SHP77 treated with DMSO at 0.1 percent for 48 hours (cell line): ENCODE measurements at places on chromosomes 6 and 20.
A peak's percentile ranks its signal among the peaks of the same experiment; 100 is the strongest.

GRCh38 chr6:683742-684440 lies 9.0 kb downstream of the EXOC2 start:
- peak; percentile 96 for DNase-seq

GRCh38 chr20:12750221-12750620 lies 258.6 kb upstream of the SPTLC3 start:
- no peak for DNase-seq

DNA sequence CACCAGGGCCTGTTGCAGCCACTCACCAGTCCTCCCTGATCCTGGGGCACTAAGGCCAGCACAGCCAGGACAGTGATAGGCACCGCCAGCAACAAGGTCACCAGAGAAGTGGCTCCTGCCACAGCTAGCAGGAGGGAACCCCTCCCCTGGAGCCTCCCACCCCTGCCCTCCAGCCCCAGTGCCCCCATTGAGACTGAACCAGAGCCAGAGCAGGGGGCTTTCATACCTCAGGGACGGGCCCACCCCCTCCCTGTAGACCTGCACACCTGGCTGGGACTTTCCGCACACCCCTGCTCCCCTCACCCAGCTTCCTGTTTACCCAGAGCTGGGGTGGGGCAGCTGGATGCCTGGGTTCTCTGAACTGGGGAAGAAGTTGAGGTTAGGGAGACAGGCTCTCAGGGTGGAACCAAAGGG lies at the start of gene LTB:
Gene LTB, minus strand, starts transcription at position 195 of the 414 bp plus-strand sequence. Its CDS starts 7 bp downstream, at position 188.
- DNase-seq, result no peak

DNA sequence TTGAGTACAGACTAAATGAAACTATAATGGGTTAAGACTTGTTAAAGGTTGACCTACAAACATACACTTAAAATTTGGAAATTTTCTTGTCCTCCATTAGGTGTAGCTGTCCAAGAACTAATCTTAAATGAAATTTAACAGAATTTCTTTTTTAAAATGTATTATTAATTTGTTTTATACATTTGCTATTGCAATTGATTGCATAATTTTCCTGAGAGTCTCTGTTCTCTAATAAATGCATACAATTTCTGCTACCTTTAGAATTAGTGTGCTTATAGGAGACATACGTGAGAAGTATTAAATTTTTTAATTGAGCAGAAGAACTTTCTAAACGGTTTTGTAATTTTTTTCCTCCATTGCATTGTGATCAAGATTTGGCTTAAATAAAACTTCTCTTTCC lies 1.5 kb downstream of the FAM135A start:
- no peak for DNase-seq

DNA sequence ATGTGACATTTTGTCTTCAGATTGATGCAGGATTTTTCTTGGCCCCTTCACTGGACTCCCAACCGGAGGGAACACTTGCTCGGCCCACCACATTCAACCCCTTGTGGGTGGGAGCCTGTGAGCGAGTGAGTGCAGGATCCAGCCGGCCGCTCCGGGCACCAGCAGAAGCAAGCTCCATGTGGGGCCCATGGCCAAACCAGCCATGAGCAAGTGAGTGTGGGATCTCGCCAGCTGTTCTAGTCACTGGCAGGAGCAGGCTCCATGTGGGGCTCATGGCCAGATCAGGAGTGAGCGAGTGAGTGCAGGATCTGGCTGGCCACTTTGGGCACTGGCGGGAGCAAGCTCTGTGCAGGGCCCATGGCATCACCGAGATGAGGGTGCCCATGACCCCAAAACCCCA lies 42.6 kb downstream of the OSTM1 start:
- no peak for DNase-seq

- DNase-seq, result no peak
Measured at GRCh38 chr20:33348136-33348937, 53.0 kb downstream of the CDK5RAP1 start.

- DNase-seq, result no peak
Measured at GRCh38 chr6:106192824-106193223, 106.7 kb downstream of the PRDM1 start.

GRCh38 chr6:7260291-7261031 lies 52.5 kb downstream of the SSR1 start:
- DNase-seq, result no peak

DNA sequence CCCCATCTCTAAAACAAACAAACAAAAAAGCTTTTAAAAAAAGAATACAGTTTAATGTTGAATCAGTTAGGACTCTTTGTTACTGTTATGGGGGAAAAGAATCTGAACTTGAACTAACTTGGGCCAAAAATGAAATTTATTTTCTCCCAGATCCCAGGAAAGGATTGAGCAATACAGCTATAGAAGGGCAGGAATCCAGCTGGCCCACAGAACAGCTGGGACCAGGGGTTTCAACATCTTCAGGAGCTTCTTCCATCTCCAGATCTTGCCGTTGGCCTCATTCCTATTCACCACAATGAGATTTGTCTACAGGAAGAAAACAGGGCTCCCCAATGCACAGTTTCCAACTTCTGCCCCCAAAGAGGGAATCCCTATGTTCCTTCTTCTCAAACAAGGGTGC lies 43.2 kb upstream of the AKAP12 start:
- DNase-seq, result no peak

- DNase-seq, result no peak
Measured at GRCh38 chr20:53660078-53660909, 66.7 kb upstream of the ZNF217 start.

GRCh38 chr6:121592261-121592935 lies 157.0 kb downstream of the GJA1 start:
- DNase-seq, result no peak

GRCh38 chr6:16533721-16534136 lies 227.5 kb downstream of the ATXN1 start:
- DNase-seq, result no peak

- DNase-seq, result peak; percentile 57
Measured at GRCh38 chr20:31569163-31570020, 35.7 kb upstream of the ID1 start.

GRCh38 chr20:59393142-59393541 lies 92.7 kb downstream of the EDN3 start:
- no peak for DNase-seq

- DNase-seq, result no peak
Measured at GRCh38 chr6:17417817-17418216, 24.4 kb downstream of the CAP2 start.

DNA sequence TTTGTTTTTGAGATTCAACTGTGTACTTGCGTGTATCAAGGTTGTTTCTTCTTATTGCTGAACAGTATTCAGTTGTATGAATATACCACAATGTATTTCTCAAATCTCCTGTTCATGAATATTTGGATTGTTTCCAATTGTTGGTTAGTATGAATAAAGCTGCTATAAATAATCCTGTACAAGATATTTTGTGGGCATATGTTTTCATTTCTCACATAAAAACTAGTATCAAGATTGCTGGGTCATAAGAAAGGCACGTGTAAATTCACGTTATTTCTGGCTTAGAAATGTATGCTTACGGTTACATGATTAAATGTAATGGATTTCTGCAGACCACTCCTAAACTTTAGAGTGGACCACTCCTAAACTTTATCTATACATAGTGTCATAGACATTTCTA lies 96.6 kb downstream of the BTBD3 start:
- DNase-seq, result no peak

DNA sequence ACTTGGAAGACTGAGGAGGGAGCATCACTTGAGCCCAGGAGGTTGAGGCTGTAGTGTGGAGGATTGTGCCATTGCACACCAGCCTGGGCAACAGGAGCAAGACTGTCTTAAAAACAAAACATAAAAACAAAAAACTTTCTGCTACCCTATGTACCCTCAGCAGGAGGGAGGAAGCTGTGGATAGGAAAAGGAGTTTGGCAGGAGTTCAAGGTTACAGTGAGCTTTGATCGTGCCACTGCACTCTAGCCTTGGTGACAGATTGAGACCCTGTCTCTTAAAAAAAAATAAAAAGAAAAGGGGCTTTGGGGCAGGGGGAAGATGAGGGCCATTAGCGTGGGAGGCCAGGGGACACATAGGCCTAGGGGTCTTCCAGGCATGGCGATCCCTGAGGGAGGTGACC lies 135.7 kb downstream of the DHX35 start:
- no peak for DNase-seq

DNA sequence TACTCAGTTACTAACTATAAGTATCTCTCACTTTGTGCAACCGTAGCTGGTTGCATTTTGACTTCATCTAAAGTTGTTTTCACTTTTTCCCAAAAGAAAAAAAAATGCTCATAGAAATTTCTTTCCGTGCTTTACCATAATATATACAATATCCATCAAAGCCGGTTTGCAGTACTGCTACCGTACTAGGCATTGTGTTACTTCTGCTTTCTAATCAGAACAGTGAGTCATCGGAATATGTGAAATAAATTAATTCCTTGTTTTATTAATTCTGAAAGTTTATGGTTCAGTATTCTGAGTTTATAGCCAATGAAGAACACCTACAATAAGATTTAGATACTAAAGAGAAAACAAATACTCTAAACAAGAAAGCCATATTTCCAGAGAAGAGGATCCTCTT lies 72.5 kb downstream of the TNFRSF21 start:
- no peak for DNase-seq

DNA sequence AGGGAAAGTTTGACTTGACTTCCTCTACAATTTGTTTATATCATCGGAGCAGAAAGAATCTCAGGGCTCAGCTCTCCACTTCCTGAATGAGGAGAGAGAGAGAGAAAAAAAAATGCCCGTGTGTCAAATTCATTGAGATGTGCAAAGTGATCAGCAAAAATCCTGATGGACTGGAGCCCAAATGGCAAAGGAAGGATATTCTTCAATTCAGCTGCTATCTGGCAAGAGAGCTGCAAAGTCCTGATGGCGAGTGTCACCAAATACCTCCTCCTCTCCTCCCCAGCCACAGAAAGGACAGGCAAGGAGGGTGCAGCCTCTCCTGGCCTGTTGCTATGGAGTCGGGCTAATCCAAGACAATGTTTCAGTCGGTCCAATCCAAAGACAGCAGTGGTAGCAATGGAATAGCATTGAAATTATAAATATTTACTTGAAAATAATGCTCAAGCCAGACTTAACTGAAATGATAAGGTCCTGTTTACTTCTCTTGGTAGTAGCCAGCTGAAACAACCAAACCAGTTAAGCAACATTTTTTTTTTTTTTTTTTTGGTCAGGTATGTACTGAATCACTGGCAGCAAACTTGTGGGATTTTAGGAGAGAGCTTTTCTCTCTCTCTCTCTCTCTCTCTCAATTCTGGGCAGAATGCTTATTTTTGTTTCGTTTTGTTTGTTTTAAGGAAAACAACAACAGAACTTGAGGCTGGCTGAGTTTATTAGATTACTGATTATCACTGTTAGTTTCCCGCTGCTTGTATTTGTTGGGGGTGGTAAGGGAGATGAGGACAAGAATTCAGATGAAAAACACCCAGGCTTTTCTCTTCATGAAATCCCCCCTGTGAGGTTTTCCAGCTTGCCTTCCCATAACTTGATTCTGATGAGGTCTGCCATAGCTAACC lies 204.2 kb downstream of the BCAS1 start:
- DNase-seq, result no peak

- DNase-seq, result no peak
Measured at GRCh38 chr20:16352321-16352720, 220.9 kb downstream of the KIF16B start.

DNA sequence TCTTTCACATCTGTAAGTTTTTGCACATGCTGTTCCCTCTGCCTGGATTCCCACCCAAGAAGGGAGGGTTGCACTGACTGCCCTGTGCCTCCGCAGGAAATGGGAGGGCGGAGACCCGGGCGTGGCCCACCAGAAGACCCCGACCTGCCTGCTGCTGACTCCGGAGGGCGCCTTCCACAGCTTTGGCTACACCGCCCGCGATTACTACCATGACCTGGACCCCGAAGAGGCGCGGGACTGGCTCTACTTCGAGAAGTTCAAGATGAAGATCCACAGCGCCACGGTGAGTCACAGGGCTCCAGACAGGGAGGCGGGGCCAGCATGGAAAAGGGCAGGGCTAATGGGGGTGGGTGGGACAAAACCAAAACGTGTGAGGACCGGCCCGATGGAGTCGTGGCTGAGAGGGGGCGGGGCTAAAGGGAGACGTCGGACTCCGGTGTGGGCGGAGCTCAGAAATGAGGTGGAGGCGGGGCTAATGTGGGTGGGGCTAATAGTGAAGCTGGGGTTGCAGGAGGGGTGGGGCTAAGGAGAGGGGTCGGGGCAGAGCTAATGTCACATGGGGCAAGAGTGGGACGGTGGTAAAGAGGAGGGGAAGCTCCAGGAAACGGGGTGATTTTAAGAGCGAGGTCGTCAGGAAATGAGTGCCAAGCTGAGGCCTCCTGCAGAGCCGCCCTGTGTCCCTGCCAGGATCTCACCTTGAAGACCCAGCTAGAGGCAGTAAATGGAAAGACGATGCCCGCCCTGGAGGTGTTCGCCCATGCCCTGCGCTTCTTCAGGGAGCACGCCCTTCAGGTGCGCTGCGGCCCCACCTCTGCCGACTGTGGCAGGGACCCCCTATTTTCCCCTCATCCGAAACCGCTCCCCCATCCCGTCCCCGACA lies 12.6 kb downstream of the HSPA12B start:
- DNase-seq, result no peak

GRCh38 chr6:43021270-43022047 lies at the start of gene RRP36:
RRP36 (plus strand) TSS chr6:43021623; CDS start chr6:43021655, 32 bp downstream.
- peak; percentile 67 for DNase-seq

GRCh38 chr20:17790296-17790695 lies 90.5 kb downstream of the BANF2 start:
- DNase-seq, result no peak

- DNase-seq, result no peak
Measured at GRCh38 chr6:166605752-166606151, 19.3 kb upstream of the RAMACL start.

DNA sequence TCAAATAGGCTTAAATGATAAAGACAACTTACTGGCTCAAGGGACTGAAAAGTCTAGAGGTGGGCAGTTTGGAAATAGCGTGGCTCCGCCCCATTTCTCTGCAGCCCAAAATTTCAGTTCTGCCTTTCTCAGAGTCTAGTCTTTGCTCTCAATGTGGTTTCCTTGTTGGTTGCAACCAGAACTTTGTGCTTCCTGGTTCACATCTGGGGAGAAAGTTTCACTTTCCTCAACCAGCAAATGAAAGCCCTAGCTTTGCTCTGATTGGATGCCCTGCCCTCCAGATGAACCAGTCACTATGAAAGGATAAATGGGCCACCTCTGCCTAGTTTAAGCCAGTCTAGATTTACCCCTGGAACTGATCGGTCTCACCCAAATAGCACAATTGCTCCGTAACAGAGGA lies 14.9 kb downstream of the SYCP2L start:
- DNase-seq, result no peak

- no peak for DNase-seq
Measured at GRCh38 chr6:30861257-30862048, 22.9 kb upstream of the DDR1 start.

DNA sequence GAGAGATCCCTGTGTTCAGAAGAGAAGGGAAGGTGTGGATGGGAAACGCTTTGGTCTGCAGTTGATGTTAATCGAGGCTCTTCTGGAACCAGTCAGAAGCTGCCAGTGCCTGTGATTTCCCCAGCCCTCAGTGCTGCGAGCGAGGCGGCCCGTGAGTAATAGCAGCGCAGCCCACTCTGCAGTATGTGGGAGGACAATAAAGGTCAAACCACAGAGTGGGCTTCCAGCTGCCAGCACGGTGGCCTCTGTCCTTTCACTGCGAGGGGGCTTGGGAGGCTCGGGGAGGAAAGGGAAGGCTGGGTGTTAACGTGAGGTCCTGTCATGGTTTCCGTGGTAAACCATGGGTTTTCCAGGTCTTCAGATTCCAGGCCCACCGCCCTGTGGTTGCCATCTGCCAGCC lies 32.3 kb upstream of the TAGAP start:
- no peak for DNase-seq

- no peak for DNase-seq
Measured at GRCh38 chr6:43722920-43723545, 35.4 kb upstream of the MRPS18A start.

GRCh38 chr20:45181639-45182038 lies 6.9 kb downstream of the PI3 start:
- no peak for DNase-seq

- DNase-seq, result no peak
Measured at GRCh38 chr20:21511485-21511849, 2.4 kb downstream of the NKX2-2 start.
